ENCODE measurements at places on chromosomes 5 and 9. TPM values are rescaled to one million over a fixed set of nuclear protein-coding genes. Genes with fewer than 3 reads are reported as not detected.

The HRCT1 gene
- total RNA-seq, result not detected

The FAM78A gene
- 29.8 TPM for total RNA-seq

The NUTM2F gene
- total RNA-seq, result not detected

The PAEP gene
- not detected for total RNA-seq

The TAF11L10 gene
- not detected for total RNA-seq

The IFNA13 gene
- not detected for total RNA-seq

The SEMA5A gene
- total RNA-seq, result 0.03 TPM

The GABBR2 gene
- not detected for total RNA-seq

The SMC5 gene
- total RNA-seq, result 38.1 TPM

The CARD6 gene
- total RNA-seq, result 0.84 TPM

The CTNND2 gene
- total RNA-seq, result not detected

The SH3GL2 gene
- total RNA-seq, result not detected

The LCN1 gene
- not detected for total RNA-seq

The OLFM1 gene
- total RNA-seq, result not detected

The POLR1E gene
- total RNA-seq, result 85.2 TPM

The FSD1L gene
- 1.7 TPM for total RNA-seq

The CBY3 gene
- total RNA-seq, result 0.51 TPM
